Foreskin keratinocyte (primary cell): ENCODE measurements at places on chromosomes 5 and 9. TPM values are rescaled to one million over a fixed set of nuclear protein-coding genes. Genes with fewer than 3 reads are reported as not detected.

DNA sequence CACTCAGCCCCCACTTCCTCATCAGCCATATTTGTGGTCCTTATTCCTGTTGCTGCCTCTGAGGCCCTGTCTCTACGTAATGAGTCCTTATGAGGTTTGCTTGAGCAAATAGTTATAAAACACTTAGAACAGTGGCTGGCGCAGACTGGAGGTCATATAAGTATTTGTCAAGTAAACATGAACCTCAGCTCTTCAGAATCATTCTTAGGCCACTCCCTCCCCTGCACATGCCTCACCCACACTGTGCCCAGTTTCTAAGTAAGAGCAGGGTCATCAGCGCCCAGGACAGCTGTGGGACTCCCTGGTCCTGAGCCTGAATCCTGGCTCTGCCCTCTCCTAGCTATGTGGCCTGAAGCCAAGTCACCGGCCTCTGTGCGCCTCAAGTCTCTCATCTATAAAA, 4.0 kb downstream of the ST6GALNAC4 start:
- DNase-seq = no peak

- no peak for DNase-seq
Measured at GRCh38 chr9:97188545-97188944, 118.9 kb upstream of the CCDC180 start.

DNA sequence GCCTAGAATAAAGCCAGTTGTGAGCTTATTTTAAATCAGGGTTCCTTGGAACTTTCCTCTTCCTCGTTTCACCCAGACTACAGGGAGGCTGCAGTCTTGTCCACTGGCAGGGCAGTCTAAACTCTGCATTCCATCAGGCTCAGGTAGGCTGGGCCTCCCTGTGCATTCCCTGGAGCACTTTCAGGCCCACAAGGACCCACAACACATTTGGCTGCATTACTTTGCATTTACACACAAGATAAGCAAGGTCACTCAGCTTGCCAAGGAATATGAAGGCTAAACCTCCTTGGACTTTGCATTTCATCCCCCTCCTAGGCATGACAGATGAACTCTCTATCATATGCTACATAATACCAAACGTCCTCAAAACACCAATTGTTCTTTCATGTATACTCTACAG, 104.2 kb downstream of the MARCHF3 start:
- DNase-seq = no peak

DNA sequence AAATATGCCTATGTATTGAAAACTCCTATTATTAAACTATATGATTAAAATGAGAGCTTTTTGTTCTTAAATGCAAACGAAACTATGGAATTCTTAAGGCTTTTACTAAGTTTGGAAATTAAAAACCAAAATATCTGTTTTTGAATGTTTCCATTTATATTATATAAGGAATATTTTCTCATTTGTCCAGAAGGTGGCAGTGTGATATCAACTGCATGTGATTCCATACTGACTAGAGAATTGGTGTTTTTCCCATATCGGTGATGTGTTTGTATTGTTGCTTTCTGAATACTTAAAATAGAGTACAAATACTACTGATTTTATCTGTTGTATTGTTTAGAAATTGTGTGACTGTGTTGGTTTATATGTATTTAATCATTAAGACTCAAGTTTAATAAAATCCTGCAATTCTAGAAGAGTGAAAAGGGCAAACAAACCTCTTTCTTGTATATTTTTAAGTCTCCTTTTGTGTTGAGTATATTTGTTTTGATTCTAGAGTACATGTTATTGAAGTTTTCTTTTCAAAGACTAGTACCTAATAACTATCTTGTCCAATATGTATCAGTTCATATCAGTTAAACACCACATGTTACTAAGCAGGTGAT, 320.8 kb downstream of the CCDC171 start:
- DNase-seq = no peak

DNA sequence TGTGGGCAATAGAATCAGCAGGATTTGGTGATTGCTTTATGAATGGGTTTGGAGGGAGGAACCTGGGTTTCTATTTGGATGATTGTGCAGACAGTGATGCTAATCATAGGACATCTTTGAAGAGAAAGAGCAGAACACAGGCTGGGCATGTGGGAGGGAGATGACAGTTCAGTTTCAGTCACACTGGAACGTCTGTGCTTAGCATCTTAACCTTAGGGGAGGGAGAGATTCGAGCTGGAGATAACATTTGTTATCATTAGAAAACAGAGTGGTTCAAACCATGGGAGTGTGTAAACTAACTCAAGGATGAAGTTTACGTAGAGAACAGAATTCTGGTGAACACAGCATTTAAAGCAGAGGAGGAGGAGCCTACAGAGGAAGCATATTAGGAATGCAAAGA, 138.6 kb upstream of the PPP2R2B start:
- no peak for DNase-seq

DNA sequence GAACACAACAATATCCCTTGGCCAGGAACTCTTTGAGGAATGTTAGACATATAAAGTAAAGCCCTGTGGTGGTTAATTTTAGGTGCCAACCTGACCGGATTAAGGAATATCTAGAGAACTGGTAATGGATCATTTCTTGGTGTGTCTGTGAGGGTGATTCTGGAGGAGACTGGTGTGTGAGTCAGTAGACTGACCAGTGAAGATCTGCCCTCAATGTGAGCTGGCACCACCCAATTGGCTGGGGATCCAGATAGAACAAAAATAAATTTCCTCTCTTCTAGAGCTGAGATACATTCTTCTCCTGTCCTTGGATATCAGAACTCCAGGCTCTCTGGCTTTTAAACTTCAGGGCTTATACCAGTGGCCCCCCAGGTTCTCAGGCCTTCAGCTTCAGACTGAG, 56.2 kb upstream of the TNPO1 start:
- DNase-seq = peak; percentile 20

- no peak for DNase-seq
Measured at GRCh38 chr5:113176734-113177133, 200.1 kb downstream of the DCP2 start.

DNA sequence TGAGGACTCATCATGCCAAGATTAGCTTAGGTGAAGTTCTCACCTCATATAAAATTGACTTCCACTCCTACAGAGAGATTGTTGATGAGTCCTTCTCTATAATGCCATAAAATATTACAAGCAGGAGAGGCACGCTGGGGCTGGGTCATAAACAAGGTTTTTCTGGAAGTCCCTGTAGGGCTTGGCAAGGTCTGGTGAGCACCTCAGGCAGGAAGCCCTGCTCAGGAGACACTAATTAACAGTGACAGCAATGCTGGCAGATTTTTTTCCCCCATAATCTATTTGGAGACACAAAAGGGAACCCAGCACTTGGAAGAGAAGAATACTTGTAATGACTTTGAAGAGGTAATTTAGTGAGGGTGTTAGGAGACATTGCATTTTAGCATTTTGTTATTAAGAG, 118.7 kb downstream of the DIRAS2 start:
- no peak for DNase-seq

- no peak for DNase-seq
Measured at GRCh38 chr5:174493530-174493929, 230.9 kb upstream of the MSX2 start.

- DNase-seq = no peak
Measured at GRCh38 chr5:53944981-53945380, 365.4 kb downstream of the ARL15 start.

DNA sequence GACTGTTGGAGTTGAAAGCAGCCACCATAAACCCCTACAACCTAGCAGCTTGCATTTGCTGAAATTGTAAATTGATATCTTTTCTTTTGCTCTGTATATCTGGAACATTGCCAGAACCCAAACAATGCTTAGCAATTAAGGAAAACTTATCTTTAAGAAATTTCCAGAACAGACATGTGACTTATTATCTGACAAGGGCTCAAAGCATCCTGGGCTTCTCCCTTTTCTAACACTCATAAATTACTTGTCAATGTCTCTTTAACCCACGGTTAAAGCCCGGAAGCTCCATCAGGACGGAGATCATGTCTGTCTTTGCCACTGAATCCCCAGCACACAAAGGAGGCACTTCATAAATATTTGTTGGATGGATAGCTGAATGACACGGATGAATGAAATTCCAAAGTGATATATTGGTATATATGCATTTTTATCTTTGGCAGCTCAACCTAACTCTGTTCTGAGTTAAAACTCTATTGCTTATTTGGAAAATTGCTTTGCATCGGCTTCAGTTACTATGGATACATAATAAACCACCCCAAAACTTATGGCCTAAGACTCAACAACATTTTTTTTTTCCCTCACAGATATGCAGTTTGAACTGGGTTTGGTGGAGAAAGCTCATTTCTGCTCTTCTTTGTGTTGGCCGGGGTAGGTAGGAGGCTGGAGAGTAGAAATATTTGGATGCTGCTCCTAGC, 103.1 kb upstream of the CLINT1 start:
- peak; percentile 40 for DNase-seq

- DNase-seq = no peak
Measured at GRCh38 chr5:116887104-116887503, 312.5 kb upstream of the SEMA6A start.

- DNase-seq = no peak
Measured at GRCh38 chr9:99931155-99931840, 24.8 kb downstream of the STX17 start.

- no peak for DNase-seq
Measured at GRCh38 chr9:29212397-29213387, 1639.4 kb upstream of the C9orf72 start.

DNA sequence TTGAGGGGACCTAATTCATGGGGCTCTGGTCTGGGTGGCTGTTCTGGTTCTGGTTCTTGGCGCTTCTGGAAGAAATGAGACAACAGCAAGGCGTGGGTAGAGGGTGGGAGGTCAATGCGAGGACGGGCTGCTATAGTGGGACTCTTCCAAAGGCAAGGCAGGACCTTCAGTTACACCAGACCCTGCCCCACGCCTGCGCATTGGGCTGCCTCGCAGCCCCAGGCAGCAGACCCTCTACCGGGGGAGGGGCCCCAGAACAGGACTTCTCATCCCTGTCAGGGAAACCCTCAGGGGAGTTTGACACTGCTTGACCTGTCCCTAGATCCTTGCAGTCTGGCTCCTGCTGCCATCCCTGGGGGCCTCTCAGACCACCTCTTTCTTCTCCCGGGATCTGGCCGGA, 18.5 kb downstream of the CCDC69 start:
- no peak for DNase-seq

DNA sequence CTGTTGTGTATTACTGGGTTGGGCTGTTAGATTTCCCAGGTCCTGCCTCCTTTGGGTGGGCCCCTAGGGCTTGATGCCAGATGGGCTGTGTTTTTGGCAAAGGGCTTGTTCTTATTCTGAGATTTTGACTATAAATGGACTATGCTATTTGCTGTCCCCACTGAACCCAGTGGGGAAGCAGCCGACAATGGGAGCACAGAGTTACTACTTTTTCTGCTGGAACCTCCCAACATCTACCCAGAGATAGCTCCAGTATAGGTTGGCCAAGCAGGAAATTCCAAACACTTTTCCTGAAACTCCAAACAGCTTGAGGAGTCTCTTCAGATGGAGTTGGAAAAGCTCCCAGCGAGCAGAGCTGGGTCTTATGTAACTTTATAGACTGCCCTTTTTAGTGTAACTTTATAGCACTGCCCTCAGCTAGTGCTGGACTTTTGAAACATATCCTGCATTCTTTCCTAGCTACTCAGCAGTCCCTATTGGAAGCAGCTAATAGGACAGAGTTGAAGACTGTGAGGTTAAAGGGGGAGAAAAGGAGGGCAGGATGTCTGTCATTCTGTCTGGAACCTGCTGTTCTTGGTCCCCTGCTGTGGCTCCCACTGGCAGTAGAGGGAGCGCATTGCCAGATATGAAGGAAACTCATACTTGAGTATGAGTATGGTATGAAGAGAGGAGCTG, 21.0 kb downstream of the RUSC2 start:
- DNase-seq = no peak

DNA sequence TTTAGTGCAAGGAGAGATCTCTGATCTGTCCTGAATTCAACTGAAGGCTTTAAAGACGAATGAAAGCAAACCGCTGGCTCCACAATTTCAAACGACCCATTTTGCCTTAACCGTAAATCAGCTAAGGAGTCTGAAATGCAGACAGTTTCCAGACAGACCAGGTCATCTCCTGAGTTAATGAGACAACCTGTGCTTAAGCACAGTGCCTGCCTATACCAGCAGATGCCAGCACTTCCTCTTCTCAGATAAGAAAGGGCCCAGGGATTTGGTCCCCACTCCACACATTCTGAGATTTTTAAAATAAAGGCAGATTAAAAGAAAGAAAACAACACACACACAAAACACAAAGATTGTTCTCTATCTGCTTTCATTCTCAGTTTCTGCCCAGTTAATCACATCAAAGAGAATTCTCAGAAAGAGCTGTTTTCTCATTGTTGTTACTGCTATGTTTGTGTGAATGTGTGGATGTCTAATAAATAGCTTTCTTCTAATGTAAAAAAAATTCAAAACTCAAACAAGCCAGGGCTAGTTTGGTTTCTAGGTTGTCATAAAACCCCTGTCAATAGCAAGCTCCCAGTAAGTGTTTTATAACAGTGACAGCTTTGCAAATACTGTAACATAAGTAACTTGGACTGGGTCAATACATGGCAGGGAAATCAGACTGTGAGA, 157.7 kb upstream of the SLC24A2 start:
- peak; percentile 37 for DNase-seq

- no peak for DNase-seq
Measured at GRCh38 chr5:67166460-67167285, 29.9 kb downstream of the CD180 start.

DNA sequence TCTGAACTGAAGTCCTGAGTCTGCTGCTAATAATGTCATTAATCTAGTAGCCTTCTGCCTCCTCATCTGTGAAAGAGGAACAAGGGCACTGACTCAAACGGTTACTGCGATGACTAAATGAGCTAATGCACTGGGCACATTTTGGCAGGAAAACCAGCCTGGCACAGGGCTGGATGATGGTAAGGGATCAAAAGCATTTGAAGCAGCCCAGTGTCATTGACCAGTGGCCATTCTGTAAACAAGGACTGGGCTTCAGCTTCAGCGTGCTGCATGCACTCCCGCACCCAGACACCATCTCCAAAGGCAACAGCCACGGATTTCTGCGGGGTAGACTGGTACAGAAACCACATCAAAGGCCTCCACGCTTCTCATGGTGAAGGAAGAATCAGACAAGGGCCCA, 8.0 kb downstream of the GCNT4 start:
- no peak for DNase-seq

GRCh38 chr5:168227973-168228615, 63.4 kb upstream of the WWC1 start:
- DNase-seq = no peak

- no peak for DNase-seq
Measured at GRCh38 chr9:102642651-102643050, 352.5 kb upstream of the CYLC2 start.

The MYOZ3 gene
- total RNA-seq = 0.34 and 0.53 TPM in 2 replicates

The SNCAIP gene
- total RNA-seq = 0.14 TPM in 1 of 2 replicates, not detected in the other

The HNRNPA0 gene
- 18.0 and 21.7 TPM in 2 replicates for total RNA-seq

The WDR38 gene
- total RNA-seq = not detected in 2 replicates

The TAF11L10 gene
- not detected in 2 replicates for total RNA-seq

The TSC1 gene
- total RNA-seq = 20.9 and 22.7 TPM in 2 replicates

The ZNF883 gene
- total RNA-seq = 1.6 and 3.3 TPM in 2 replicates
